ENCODE measurements at places on chromosomes 2 and 18.

GRCh38 chr2:68103030-68103708, 40.4 kb upstream of the C1D start:
- DNase-seq: no peak

GRCh38 chr2:38248255-38248654, 128.8 kb downstream of the ATL2 start:
- DNase-seq: no peak

- DNase-seq: no peak
Observed at GRCh38 chr2:88765154-88765888, 73.8 kb downstream of the RPIA start.

GRCh38 chr18:63619661-63620060, 24.4 kb downstream of the SERPINB4 start:
- no peak for DNase-seq

DNA sequence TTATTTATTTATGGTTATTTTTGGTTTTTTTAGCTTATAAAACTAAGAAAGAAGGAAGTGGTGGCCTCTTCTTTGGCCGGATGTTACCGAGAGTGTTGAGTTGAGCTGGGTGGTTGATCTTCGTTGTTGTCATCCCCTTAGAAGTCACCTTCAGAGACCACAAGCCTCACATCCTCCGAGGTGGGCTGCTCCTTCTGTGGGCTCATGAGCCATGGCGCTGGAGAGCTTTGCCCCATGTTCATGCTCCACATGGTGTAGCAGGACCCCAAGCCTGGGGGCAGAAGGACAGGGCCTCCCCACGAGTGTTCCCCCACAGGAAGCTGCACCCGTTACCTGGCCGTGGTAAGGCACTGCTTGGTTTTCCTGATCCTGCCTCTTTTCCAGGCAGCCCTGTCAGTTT, 23.4 kb downstream of the SNTG2 start:
- DNase-seq: no peak

DNA sequence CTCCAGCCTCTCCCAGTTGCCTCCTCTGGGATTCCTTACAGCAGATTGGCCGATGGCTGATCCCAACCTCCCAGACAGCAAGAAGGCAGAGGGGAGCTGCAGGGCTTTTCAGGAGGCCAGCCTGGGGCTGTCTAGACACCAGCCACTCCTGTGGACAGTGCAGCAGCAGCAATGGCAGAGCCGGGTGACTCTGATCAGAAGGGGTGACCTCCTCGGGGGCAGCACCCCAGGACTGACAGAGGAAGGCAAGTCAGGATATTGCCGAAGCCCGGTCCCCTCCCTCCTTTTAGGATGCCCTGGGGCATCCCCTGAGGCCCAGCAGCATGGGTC, 84.5 kb downstream of the INHBB start:
- DNase-seq: no peak

DNA sequence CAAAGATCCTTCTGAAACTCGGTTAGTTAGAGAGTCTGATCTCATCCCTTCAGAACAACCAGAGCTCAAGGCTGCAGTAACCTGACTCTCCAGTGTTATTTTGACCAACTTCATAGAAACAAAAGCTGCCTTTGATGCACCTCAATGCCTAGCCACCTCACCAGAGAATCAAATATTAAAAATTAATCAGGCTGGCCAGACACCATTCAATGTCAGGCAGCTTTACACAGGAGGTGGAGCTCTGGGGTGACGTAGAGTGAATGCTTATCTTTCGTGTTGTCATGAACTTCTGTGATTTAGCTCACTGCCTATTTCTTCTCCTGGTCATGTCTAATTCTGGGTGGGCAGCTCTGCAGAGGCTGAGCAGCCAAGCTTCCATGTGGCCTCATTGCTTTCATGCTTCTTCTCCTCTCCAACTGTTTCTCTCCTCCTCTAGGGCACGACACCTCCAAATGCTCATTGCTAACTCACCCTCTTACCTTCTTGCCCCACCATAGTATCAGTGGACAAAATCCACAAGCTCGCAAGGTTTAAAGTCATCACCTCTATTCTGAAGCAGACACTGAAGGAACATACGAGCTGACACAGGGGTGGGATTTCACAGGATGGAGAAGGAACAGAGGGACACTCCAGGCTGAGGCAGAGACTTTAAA, 39.4 kb downstream of the AAK1 start:
- DNase-seq: no peak

DNA sequence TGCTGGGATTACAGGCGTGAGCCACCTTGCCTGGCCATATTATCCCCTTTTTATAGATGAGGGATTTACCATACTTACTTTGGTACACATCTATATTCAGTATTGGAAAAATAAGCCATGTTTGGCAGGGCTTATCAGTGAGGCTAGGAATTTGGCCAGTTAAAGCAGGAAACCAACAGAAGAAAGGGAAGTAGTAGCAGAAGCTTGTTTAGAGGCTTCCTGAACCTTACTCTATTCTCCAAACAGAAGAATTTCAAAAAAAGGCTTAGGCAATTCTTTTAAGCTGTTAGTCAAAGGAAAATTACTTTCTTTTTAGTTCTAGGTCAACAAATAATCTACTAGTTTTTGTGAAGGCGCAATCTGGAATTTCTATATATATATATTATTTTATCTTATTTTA, 3.2 kb upstream of the GLS start:
- DNase-seq: no peak

DNA sequence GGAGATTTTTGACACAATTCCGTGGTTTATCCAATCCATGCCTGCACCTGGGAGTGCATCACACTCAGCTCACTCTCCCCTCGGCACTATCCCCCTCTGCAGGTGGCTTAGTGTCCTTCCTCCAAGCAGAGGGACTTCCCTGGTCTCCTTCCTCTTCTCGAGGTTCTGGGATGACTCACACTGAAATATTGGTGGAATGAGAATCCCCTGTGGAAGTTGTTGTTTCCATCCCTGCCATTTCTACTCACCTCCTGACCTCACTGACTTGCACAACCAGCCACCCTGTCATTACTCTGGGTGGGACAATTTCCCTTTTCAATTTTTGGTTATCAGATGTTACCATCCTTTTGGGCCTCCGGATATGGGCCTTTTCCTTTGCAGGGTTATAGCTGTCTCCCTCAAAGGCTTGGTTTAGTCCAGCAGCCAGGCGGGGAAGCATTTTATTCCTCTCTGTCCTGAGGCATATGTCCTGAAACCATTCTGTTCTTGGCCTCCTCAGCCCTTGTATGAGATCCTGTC, 59.9 kb downstream of the PTPRM start:
- DNase-seq: no peak

DNA sequence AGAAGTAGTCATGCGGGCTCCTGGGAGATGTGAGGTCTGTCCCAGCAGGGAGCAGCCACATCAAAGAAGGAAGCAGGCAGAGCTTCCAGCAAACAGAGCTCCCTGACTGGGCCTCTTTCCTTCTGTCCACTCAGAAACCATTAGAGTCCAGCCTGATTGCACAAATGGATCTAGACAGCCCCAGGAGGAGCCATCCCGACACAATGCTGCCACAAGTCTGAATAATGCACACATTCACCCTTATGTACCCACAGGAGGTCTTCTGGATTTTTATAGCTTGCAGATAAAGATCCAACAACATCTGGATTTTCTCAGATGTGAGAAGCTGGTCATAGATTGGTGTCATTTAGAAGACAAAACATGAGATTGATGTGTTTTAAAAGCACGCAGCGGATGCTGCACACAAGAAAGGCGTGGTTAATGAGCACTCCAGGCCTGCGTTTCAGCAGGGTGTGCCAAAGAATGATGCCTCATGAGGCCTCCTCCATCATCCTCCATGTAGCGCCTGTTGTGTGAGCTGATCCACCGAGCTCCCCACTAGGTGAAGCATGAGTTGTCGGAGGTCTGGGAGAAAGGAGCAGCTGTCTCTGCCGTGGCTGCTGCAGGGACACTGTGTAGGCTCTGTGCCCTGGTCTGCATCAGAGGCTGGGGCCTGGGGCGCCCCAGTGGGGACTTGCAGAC, 60.6 kb downstream of the MTCL1 start:
- no peak for DNase-seq

- no peak for DNase-seq
Observed at GRCh38 chr2:68722712-68723111, 11.9 kb upstream of the ARHGAP25 start.

DNA sequence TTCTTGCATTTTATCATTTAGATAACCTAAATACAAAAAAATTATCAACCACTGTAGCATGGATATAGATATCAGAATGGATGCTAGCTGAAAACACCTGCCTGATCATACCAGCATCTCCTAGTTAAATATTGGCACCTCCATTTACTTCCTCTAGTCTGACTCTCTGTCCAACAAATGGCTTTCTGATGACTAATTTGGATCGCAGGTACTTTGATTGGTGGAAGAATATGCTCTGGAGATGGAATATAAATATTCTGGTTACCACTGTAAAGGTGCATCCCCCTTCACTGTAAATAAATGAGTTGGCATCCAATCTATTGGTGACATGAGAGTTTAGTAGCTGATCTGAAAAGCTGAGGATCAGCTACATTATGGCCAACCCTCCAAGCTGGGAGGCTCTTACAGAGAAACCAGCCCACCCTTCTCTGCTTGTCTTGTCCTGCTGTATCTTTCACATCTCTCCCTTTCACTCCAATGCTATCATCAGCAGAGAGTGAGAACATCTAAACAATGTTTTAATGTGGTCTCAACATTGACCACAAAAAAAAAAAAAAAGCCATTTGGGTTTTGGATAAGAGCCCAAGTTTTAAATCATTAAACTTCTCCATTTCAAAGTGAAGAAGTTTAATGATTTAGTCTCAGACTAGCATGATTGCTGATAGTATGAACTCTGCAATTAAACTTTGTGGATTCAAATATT, 90.5 kb downstream of the PMAIP1 start:
- no peak for DNase-seq

DNA sequence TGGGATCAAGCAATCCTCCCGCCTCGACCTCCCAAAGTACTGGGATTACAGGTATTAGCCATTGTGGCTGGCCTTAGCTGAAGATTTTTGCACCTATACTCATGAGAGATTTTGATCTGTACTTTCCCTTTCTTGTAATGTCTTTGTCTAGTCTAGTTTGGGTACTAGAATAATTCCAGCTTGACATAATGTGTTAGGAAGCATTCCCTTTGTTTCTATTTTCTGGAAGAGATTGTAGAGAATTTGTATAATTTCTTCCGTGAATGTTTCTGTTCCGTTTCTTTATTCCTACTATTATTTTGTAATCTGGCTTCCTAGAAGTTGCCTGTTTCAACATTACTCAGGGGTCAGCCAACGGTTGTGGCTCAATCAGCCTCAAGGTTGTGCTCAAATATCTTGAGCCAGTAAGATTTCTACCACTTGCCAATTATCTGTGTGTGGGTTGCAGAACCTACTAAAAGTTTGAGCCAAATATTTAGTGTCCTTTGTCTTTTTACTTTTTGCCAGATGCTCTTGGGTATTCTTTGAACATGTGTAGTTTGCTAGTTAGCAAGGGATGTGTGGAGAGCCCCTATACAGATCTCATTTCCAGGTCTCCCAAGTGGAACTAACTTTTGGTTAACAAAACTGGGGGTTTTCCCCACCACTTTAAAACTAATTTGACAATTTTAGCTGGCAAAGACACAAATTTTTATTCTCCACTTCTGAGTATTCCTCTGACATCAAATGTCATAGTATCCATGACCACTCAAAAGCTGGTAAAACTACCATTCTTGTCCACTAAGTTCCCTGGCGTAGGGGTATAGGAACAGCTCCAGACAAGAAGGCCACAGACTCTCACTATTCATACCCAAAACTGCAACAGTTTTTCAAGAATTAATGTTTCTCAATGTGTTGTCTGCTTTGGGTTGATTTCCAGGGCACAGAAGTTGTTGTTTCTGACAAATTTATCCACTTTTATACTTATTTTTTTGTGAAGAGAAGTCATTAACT, 42.8 kb upstream of the BAZ2B start:
- no peak for DNase-seq

- no peak for DNase-seq
Observed at GRCh38 chr2:68653538-68653982, 10.2 kb downstream of the PROKR1 start.

GRCh38 chr2:29787473-29788465, 133.6 kb downstream of the ALK start:
- DNase-seq: no peak

DNA sequence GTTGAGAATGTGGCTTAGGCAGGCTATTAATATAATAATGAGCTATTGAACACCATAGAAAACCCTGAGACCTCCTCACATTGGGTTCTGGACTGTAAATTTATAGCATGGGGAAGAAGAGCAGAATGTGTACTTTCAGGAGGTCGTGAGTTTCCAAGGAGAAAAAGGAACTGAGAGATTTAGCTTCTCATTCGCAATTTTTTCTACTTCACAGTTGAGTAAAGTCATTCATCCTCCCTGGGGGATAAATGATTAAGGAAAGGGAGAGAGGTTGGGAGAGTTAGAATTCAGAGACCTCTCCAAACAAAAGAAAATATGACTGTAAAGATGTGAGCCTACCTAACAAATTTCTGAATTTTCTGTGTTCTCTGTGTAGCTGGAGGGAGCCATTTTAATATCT, 205.8 kb upstream of the CYRIA start:
- DNase-seq: no peak

DNA sequence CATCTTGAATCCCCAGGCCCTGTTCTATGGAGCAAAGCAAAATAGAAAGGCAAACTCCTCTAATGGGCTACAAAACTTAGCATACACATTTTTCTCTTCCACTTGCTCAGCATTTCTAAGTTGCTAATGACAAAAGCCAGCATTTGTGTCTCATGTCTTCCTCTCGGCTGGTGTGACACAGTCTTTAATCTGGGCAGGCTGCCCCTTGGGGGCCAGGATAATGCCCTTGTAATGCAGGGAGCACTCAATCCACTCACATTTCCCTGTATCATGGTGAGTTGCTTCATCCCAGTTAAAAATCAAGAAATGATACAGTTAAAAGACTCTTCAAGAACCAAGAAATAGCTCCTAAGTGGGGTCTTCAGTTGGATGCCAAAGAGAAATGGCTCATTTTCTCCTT, 109.1 kb upstream of the FBXO11 start:
- no peak for DNase-seq

DNA sequence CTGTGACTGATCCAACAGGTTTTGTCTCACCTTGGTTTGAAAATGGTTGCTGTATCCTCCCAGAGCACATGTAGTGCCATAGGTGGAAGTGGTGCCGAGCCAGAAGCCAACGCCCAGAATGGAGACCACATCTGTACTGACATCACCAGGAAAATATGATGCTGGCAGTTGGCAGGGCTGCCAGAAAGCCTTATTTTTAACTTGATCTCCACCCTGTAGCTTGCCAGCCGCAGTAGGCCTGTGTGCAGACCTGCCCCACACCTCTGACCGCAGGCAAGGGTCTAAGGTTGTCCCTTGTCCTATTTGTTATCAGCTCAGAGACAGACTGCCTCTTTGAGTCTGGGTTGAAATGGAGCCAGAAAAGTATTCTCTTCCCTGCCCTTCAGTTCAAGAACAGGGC, 123.5 kb upstream of the EML6 start:
- DNase-seq: no peak

- DNase-seq: no peak
Observed at GRCh38 chr2:167756446-167756845, 490.9 kb downstream of the STK39 start.

- DNase-seq: no peak
Observed at GRCh38 chr18:48064978-48065600, 134.6 kb upstream of the SMAD2 start.

- no peak for DNase-seq
Observed at GRCh38 chr2:95279435-95280035, 5.3 kb downstream of the PROM2 start.

All from GM18507 (cell line).